ENCODE measurements at places on chromosomes 13 and 19.

GRCh38 chr19:19510432-19510831 is 4.9 kb downstream of the TSSK6 start:
- no peak for DNase-seq

DNA sequence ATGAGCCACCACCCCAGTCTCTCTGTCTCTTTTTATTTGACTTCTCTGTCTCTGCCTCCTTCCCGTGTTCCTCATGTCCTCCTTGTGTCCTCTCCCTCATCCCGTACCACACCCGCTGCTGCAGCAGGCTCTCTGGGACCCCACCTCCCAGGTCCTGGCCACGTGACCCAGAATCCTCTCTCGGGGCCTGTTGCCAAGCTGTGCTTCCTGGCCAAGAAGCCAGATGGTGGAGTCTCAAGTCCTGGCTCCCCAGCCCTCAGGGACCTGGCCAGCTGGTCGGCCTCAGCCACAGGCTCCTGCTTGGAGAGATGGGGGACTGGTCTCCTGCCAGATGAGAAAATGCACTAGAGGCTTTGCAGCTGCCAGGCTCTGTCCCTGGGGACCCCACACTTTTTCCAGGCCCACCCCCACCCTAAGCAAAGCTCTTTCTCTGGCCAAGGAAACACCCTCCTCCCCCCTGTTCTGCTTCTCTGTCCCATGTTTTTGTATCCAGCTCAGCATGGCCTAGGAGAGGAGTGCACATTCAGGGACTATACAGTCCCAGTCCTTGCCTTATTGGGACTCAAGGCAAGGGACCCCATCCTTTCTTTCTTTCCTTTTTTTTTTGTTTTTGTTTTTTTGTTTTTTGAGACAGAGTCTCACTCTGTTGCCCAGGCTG is 34.3 kb upstream of the SHKBP1 start:
- DNase-seq: no peak

GRCh38 chr13:83536941-83537340 is 345.3 kb downstream of the SLITRK1 start:
- no peak for DNase-seq

DNA sequence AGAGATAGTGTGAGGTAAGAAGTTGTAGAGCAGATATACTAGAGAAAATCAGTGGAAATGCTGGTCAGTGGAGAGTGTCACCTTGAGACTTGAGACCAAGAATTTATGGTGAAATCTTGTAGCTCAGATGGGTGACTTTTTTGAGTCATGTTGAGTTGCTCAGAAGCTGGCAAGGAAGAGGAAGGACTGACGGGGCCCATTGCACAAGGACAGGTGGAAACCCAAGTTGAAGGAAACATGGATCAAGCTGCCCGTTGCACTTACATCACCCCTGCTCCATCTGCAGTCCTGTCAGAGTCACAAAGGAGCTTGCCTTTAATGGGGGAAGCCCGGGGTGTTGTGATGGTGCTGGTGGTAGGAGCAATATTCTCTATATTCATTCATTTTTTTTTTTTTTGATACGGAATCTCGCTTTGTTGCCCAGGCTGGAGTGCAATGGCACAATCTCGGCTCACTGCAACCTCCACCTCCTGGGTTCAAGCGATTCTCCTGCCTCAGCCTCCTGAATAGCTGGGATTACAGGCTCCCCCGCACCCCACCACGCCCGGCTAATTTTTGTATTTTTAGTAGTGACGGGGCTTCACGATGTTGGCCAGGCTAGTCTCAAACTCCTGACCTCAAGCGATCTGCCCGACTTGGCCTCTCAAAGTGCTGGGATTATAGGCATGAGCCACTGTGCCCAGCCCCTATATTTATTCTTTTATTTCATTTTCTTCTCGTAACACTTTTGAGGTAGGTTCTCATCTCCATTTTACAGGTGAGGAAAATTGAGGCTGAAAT is 27.4 kb downstream of the UBAC2 start:
- no peak for DNase-seq

DNA sequence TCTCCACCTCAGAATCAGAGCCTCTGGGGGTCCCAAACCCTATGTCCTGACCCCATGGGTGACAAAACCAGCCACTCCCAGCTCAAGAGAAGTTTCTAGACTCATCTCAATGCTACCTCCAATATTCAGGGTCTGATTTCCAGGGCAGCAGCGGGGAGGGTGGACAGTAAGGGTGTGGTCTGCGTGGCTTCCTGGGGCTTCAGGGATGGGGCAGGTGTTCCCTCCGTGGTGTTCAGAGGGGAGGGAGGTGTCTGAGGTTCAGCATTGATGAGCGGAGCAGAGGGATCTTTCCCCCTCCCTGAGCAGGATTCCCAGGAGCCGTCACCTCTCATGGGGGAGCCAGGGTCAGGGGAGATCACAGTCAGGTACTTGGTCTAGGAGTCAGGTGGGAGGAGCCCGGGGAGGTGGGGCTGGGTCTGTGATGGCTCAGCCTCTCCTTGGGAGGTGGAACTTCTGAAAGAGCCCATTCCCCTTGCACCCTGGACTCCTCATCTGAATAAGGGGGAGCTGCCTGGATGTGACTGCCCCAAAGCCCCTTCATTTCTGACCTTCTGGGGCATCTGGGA is 2.9 kb downstream of the LILRA2 start:
- DNase-seq: no peak

- no peak for DNase-seq
Measured at GRCh38 chr13:24671386-24672113, 8.7 kb upstream of the ATP12A start.

GRCh38 chr19:11196406-11197287 is 698 bp downstream of the KANK2 start:
- DNase-seq: no peak

GRCh38 chr13:83738407-83738806 is 143.9 kb downstream of the SLITRK1 start:
- DNase-seq: no peak

- DNase-seq: no peak
Measured at GRCh38 chr13:73106513-73107178, 47.8 kb downstream of the KLF5 start.

DNA sequence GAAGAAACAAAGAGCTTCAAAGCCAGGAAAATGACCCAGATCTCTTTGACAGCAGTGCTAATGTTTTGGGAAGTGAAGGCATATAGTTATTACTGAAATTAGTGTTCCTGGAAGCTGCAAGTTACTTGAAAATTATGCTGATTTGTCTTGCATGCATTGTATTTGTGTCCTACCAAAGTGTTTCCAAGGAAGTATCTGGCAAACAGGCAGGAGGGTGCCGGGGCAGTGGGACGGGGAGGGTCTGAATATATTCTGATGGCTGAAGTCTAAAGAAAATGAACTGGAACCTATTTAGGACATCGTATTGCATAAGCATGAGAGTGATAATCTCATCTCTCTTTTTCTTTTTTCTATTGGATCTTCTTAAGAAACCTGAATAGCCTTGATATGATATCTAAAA is 9.0 kb downstream of the RNASEH2B start:
- no peak for DNase-seq

DNA sequence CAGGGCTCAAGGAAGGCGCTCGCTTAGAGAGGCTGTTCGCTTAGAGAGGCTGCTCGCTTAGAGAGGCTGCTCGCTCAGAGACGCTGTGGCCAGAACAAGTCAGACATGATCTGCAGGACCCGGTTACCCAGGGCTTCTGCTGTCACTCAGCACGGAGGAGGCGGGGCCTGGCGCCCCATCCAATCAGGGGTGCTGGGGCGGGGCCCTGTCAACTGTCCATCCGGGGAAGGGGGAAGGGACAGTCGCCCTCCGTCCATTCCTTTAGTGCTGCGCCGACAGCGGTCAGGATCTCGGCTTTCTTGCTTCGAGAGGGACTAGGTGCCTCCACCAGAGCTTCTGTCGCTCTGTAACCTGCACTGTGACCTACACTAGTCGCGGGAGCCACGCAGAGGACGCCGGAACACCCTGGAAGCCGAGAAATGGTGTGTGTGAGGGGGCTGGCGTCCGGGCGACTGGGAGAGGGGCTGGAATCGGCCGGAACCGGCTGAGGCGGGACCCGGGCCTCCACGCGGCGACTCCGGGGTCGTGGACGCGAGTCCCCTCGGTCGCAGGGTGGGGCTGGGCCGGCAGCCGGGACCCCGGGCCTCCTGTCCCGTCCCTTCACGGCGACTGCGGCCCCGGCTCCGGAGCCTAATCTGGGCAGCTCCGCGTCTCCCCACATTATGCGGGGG is at the start of gene ZNF440:
TSS of gene ZNF440 (plus strand) at position 245 of the 671 bp plus-strand sequence. CDS start at position 420, 175 bp downstream.
- peak; percentile 86 for DNase-seq

GRCh38 chr19:4350726-4351125 is 7.4 kb downstream of the MPND start:
- no peak for DNase-seq

- DNase-seq: no peak
Measured at GRCh38 chr13:35285677-35286076, 190.8 kb downstream of the MAB21L1 start.

GRCh38 chr19:14091081-14091812 is 696 bp upstream of the SAMD1 start:
- DNase-seq: peak; percentile 39

GRCh38 chr13:77740931-77741596 is 43.6 kb downstream of the SLAIN1 start:
- no peak for DNase-seq

DNA sequence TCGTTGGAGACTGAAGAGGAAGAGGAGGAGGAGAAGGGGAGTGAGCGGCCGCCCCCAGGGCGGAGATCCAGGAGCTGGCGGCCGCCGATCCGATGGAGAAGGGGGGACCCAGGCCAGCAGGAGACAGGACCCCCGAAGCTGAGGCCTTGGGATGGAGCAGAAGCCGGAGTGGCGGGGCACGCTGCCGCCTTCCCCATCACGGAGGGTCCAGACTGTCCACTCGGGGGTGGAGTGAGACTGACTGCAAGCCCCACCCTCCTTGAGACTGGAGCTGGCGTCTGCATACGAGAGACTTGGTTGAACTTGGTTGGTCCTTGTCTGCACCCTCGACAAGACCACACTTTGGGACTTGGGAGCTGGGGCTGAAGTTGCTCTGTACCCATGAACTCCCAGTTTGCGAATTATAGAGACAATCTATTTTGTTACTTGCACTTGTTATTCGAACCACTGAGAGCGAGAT is 1.8 kb downstream of the GADD45B start:
- no peak for DNase-seq

DNA sequence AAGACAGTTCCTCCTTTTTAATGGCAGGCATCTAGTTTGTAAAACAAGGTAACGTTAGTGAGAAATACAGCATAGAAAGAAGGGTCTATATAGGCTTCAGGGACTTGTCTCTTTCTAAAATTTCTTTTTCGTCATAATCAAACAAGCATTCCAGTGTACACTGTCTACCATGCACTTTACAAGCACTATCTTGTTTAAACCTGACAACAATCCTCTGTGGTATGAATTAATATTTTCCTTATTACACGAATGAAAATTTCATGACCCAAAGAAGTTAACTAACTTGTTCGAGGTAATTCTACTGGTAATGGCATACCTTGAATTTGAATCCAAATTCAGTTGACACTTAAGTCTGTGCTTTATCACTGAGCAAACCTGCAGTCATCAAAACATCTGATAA is 399.7 kb upstream of the NBEA start:
- DNase-seq: no peak

GRCh38 chr13:35460061-35460460 is 16.4 kb downstream of the MAB21L1 start:
- no peak for DNase-seq

GRCh38 chr19:38425222-38425809 is 703 bp downstream of the RASGRP4 start:
- no peak for DNase-seq

- no peak for DNase-seq
Measured at GRCh38 chr19:19662871-19663255, 613 bp downstream of the ATP13A1 start.

Measured in stimulated activated CD8-positive, alpha-beta memory T cell treated with anti-CD3 and anti-CD28 coated beads, Interleukin-4, amount 100 ng/mL, for 24 hours (primary cell).